Esophagus squamous epithelium (tissue), 5 donors: ENCODE measurements at places on chromosomes 2 and 18. TPM values are rescaled to one million over a fixed set of nuclear protein-coding genes. Genes with fewer than 3 reads are reported as not detected.

The OTOS gene
- total RNA-seq = not detected

The SERPINB7 gene
- total RNA-seq = 1.6 TPM

The APLF gene
- total RNA-seq = 4.5 TPM

The TCF23 gene
- total RNA-seq = not detected

The CHMP3 gene
- total RNA-seq = 61.7 TPM

The HSPD1 gene
- total RNA-seq = 176 TPM

The CTDSP1 gene
- total RNA-seq = 47.3 TPM

The SKOR2 gene
- total RNA-seq = not detected

The LYPD1 gene
- 0.15 TPM for total RNA-seq

The MYOM1 gene
- 0.64 TPM for total RNA-seq

The UGT1A3 gene
- 3.7 TPM for total RNA-seq

The CCDC74B gene
- total RNA-seq = 0.31 TPM

The DPYSL5 gene
- total RNA-seq = not detected
